ENCODE measurements at places on chromosomes 3 and 15.

DNA sequence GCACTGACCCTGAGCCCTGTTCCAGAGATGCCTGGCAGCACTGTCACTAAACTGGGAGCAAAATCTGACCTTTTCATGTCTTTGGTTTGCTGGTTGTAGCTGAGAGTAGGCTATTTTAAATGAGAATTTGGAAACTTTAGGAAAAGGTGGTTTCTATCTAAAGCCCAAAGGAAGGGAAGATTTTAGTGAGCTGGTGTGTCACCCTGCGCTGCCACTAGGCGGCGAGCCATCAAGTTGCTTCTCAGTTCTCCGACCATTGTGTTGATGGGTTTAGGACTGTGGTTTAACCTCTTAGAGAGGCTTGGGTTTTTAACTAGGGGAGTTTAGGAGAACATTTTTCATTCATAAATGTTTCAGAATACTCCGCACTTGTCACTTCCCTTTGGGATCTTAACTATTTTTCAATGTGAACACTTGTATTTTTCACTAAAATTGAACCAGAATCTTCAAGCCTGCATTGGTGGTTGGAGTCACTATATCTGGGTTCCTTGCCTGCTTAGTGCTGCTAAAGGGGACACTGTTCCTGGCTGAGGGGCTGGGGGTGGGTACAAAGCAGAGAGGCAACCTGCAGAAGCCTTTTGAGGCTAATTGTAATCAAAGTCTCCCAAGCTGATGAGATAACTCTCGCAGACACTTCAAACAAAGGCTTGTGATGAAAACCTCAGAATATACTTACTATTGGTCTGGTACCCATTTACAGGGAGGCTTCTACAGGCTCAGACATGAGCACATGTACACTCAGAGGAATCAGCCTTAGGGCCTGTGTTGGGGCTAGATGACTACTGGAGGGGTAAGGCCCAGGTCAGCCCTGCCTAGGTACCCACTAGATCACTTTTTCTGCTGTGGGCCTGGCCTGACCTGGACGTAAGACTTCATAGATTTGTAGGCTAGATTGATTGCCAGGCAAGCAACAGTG is 16.8 kb downstream of the EXOSC7 start:
- peak; percentile 6 for DNase-seq

DNA sequence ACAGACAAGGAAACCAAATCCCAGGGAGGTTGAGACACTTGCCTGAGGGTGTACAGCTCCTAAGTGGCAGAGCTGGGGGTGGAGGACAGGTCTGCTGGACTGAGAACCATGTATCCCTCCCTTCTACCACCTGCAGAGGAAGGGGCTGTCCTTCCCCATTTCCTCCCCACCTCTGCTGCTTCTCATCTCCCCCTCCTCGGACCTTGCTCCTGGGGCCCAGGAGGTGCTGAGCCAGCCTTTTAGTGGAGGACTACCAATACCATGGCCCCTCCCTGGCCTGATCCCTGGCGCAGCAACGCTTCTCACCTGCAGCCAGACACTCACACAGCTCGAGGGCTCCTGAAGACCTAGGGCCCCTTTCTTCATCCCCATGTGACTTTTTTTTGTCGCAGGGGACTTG is 50.4 kb downstream of the IDH2 start:
- no peak for DNase-seq

DNA sequence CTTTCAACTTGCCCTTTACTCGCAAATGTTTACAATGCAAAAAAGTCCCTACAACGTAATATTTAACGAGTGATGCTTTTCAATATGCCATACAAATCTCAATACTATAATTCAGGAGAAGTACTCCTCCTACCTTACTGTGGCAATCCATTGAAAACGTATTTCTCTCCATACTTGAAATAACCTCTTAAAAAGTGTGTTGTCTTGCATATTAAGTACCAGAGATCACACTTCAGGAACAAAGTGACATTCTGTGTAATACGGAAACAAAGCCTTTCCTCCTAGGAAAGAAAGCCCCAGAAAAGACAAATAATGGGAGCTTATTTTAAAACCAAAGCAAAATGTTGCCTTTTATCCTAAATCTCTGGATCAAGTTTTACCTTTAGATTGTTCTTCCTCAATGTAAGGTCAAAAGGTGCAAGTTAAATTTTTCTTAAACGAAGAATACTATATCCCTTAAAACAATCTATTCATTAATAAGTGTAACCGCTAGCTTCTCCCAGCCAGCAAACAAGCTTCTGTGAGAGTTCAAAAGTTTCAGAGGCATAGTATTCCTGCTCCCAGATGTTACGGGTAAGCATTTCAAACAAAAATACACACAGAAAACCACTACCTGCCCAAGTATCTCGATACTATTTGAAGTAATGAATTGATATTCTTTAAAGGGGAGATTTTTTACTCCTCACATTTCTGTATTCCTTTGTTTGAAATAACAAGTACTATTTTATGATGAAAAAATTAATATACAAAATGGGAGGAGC is 1.7 kb downstream of the TJP1 start:
- DNase-seq, result peak; percentile 40

GRCh38 chr3:20103731-20104130 is 63.5 kb downstream of the KAT2B start:
- no peak for DNase-seq

DNA sequence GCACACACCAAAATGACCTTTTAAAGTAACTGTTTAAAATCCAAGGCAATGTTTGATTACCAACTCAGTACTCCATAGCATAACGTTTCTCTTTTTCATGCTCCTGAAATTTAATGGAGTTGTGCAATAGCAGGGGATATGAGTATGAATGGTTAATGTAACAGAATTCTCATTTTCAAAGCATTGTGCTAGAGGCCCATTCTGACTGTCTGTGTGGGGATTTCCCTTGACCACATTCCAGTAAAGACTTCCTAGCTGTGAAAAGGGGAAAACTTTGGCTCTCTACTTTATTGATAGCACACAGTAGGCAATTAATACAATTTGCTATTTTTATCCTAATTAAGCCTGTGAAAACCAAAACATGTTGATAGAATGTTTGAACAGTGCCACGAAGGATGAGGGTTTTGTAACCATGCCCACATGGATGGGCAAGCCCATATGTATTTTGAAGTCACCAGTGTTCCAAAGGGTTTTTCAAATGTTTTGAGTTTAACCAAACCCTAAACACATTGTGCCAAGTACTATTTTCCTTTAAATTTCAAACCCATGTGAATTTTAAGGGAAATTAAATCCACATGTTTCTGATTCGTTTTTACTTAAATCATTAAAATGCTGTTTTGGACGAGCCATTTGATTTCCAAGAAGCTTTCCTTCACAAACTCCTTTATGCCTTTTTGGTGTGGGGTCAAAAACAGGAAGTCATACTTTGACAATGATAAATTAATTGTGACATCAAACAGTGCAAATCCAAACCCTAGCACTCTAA is 261.2 kb downstream of the SHOX2 start:
- no peak for DNase-seq

DNA sequence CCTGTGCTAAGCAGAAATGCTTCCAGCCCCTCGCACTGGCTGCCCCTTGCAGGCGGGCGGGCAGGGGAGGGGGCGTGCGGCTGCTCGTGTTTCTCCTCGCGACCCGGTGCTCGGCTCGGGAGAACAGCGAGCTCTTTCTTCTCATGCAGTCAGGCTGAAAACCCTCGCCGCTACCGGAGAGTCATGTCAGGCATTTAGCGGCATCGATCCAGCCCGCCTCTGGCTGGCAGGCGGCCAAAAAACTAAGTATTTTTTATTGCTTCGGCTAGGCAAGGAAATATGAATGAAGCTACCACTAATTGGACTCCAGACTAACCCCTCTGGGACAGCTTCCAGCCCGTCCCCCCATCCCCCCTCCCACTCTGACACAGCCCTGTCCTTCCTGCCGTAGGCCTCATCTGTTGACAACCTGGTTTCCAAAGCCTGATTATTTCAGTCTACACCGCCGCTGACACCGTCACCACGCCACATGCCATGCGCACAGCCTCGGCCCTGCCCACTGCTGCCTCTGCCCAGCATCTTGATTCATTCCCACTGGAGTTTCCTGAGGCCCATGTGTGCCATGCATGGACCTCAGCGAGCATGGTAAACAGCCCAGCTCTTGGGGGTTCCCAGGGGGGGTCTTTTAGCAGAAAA is 35.3 kb downstream of the TLE3 start:
- peak; percentile 97 for DNase-seq

GRCh38 chr15:73570355-73571032 is 62.7 kb downstream of the NPTN start:
- DNase-seq, result no peak

- no peak for DNase-seq
These were observed 166.6 kb downstream of the XXYLT1 start for GRCh38 chr3:195104340-195104739.

- DNase-seq, result no peak
These were observed 30.2 kb downstream of the FAM174B start for GRCh38 chr15:92625251-92625980.

DNA sequence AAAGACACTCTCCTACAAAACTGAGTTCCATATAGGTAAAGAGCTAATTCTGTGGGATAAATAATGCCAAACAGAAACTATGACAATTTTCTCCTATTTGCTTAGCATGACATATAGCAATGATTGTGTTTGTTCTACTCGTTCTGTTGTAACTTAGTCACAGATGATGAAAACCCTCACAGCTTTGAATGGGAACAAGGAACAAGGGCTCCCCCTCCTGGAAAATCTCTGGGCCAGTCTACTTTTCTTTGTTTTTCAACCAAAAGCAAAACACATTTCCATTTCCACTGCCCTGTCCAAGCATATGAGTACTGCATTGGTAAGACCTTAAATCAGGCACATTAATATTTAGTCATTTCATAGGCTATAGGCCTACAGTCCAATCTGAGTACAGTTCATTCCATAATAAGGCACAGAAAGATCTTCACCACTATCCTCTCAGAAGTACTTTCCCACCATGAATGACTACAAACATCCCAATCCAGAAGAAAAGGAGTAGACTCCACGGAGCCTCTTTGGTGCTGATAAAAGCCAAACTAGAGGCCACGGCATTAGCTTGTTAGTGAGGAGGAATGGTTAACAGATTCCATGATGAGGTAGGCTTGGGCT is 67.1 kb downstream of the ATP8B4 start:
- peak; percentile 41 for DNase-seq

GRCh38 chr15:73295630-73296286 is 73.0 kb downstream of the HCN4 start:
- no peak for DNase-seq

DNA sequence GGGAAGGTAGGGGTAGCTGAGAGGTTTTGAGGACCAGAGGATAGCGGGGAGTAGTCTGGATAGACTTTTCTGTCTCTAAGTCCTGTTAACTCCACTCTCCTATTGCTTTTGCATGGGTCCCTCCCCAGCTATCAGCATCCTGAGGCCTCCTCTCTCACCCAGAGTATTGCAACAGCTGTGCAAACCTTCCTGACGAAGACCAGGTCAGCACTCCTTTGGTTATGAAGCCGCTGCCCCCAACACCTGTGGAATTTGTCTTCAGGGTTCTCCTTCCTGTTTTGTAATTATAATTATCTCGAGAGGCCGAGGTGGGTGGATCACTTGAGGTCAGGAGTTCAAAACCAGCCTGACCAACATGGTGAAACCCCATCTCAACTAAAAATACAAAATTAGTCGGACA is 24.8 kb downstream of the TYRO3 start:
- DNase-seq, result no peak

DNA sequence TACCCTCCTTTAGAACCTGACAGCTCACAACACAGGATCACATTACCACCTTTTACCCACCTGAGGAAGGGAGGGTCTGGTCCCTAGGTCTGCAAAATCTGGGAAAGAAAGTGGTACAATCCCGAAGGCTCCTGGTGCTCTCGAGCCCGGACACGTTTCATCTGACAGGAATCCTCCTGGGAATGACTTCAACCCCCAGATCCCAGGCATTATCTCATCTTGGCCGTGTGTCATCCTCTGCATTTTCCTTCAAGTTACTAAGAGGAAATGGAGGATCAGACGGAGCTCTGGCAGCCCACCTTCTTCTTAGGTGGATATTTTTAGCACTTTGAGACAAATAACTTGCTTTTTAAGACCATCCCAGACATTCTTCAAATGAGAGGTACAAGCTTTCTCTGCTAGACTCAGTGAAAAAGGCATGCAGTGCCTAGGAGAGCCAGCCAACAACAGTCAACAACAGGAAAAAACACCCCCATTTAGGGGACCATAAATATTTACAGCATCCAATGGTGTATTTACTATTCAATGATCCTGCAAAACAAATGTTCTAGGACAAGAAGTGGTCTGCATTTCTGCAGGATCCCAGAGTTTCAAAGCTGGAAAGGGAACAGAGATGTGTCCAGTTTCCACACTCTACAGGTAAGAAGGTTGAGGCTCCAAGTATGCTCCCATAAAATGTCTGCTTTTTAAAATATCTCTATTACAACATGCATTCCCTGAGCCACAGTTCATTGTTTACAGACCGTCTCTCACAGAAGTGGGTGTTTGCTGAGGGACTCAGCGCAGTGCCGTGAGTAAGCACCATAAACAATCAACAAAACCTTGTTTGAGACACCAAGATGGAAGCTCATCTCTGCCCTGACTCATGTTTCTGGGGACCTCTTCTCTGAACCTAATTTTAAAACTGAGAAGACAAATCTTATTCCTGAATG is 38.3 kb upstream of the ARHGEF3 start:
- DNase-seq, result no peak

DNA sequence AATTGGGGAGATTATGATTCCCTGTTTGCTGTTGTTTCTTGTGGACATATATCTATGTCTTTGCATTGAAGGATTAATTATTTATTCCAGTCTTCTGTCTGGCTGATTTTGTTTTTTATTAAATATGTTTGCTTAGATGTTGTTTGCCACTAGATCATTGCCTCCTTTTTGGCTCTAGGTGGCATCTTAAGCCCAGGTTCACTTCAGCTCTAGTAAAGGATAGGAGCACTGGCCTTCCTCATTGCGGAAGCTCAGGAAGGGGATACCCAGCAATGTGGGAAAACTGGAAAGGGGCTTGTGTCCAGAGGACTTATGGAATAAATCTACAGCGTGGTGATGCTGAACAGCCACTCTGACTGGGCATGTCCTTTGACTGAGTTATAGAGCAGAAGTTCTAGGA is 821.6 kb downstream of the PDCD6IP start:
- peak; percentile 21 for DNase-seq

DNA sequence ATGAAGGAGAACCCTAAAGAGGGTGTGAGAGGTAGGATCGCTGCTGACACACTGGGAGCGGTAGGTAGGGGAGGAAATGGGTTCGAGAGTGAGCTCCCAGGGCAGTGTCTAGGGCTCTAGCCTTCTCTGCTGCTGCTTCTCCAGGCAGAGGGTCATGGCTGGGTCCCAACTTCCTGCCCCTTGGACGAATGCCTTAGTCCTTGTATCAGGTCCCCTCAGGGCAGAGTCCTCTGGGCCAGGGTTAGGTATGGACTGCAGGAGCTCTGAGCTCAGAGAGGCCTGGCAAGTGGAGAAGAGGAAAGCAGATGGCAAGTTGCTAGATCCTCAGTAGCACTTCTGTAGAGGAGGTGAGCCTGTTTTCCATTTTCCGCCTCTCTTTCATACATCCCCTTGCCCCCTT is 2.9 kb downstream of the CORO2B start:
- DNase-seq, result peak; percentile 25

DNA sequence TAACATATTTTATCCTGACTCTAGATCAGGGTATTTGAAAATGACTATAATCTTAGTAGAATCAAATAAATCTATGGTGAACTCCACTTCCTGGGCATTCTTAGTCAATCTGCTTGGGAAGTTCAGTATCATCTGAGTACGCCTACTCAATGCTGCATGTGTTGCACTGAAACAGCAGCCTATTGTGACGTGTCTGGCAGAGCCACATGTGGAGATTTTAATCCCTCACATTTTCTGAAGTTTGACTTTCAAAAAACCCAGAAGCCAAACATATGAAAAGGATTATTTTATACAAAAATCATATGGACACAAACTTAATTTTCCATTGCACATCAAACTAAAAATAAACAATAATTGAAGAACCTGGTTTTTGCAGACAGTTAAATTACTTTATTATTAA is 798.3 kb downstream of the ROBO1 start:
- DNase-seq, result no peak

All from NCI-H526 (cell line).